ENCODE measurements at places on chromosomes 11 and 22.

DNA sequence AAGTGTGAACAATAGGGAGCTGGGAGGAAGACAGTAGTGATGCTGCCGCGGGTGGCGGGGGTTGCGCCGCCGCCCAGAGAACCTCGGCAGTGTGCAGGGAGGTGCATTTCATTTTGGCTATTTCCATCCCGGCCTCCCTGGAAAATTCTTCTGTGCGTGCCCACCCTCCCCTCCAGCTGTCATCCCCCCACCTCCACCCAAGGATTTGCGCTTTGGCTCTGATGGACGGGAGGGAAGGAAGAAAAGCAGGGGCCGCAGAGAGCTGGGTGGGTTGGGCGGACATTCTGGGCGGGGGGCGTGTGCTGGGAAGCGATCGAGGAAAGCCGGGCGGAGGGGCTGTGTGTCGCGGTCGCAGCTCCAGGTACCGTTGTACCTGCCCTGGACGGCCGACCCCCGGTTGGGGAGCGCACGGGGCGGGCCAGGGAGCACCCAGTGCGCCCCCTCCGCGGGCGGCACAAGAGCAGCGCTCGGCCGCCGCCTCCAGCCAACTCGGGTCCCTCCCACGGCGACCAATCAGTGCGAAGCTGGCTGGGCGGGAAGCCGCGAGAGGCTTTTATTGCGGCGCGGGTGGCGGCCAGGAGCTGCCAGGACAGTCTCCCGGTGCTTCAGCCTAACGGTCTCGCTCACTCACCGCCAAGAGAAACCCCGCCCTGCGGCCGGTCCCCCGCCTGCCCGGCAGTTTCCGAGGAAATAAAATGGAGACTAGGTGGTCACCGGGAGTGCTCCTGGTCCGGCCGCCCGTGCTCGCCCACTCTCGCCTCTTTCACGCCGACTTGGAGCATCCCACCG, 1.6 kb downstream of the NCAM1 start:
- no peak for DNase-seq

GRCh38 chr11:20015529-20016427, 144.5 kb downstream of the DBX1 start:
- no peak for DNase-seq

DNA sequence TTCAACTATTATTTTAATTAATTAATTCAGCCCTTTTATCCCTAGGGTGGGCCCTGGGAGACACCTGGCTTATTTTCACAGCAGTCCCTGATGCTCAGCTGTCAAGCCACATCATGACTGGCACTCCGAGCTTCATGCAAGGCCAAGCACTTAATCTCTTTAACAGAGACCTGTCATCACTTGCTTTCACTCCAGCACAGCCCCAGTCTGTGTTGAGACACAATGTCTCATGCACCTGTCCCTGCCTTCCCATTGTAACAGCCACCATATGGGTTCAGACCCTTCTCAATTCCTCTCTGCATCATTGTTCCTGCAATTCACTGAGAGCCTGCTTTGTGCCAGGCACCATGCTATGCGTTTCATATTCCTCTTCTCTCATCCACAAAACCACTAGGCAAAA, 222.2 kb upstream of the TENM4 start:
- DNase-seq: no peak

- DNase-seq: no peak
Observed at GRCh38 chr11:84383576-84383975, 1097.4 kb upstream of the CCDC90B start.

- no peak for DNase-seq
Observed at GRCh38 chr11:119742263-119742861, 13.4 kb upstream of the NECTIN1 start.

DNA sequence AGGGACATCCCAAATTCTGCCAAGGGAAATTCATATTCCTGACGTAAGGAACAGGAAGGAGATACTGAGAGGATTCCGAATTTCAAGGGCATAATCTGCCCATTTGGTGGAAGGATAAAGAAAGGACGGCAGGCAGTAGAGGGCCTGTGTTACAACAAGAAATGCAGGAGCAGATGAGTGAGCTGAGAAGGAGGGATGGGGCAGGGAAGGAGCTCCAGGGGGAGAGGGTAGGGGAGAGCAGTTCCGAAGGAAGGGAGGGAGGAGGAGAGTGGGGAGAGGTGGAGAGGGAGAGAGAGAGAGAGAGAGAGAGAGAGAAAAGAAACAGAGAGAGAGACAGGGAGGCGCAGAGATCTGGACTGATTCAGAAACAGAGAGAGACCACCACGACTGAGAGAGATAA, 843 bp downstream of the OPCML start:
- no peak for DNase-seq

- peak; percentile 34 for DNase-seq
Observed at GRCh38 chr11:125941619-125942611, 3.9 kb upstream of the VSIG10L2 start.

DNA sequence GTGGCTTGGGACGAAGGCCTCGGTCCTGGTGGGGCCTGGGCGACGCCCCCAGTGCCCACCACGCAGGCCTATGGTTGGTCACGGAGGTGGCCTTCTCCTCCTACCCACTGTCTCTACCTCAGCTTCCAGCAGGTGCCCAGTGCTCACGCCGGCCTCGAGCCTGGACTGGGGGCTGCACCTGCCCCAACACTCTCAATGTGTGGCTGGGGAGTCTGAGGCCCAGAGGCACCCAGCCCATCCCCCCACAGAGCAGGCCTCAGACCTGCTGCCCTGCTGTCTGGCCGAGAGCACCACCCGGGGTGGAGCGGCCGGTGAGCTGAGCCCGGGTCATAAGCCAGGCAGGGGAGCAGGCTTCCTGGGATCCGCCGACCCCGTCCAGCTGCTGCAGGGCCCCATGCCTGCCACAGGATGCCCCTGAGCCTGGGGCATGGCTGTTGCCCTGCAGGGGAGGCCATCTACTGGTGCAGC, 28.6 kb upstream of the MUC5AC start:
- DNase-seq: no peak

DNA sequence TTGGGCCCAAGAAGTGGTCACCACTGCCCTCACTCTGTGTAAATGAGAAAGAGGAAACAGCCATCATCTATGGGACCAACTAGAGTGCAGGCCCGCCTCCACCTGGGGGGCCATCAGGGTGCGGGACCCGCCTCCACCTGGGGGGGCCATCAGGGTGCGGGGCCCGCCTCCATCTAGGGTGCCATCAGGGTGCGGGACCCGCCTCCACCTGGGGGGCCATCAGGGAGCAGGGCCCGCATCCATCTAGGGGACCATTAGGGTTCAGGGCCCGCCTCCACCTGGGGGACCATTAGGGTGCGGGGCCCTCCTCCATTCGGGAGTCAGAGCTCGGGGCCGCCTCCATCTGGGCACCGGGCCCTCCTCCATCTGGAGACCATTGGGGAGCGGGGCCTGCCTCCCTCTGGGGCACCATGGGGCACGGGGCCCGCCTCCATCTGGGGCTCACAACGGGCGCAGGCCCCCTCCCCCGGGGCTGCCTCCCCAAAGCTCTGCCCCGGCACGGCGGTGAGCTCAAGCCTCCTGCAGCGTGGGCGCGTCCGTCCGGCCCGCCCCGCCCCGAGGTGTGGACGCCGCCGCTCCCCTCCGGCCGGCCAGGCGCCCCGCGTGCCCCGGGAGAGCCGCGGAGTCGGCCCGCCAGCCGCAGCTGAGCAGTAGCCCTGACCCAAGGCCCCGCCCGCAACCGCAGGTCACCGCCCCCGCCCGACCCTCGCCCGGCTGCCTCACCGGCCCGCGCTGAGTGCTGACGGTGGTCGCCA, 512 bp downstream of the TOLLIP start:
- no peak for DNase-seq

- DNase-seq: no peak
Observed at GRCh38 chr11:126594921-126595367, 239.5 kb downstream of the ST3GAL4 start.

- no peak for DNase-seq
Observed at GRCh38 chr11:28618416-28618815, 510.2 kb downstream of the METTL15 start.

DNA sequence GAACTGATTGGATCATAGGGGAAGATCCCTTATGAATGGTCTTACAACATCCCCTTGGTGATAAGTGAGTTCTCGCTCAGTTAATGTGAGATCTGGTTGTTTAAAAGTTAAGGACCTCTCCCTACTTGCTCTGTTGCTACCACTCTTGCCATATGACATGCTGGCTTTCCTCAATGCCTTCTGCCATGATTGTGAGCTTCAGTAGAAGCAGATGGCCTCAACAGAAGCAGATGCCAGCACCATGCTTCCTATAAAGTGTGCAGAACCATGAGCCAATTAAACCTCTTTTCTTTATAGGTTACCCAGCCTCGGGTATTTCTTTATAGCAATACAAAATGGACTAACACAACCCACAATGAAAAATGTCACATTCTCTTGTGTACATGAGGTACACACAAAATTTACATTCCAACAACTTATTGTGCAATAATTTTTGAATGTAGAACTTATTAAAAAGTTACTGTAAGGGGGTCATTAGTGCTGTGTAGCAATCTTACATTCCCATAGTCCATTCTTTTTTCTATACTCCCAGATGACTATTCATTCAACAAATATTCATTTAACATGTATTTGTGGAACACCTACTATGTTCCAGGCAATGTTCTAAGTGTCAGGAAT, 10.3 kb downstream of the CYP2R1 start:
- DNase-seq: no peak

DNA sequence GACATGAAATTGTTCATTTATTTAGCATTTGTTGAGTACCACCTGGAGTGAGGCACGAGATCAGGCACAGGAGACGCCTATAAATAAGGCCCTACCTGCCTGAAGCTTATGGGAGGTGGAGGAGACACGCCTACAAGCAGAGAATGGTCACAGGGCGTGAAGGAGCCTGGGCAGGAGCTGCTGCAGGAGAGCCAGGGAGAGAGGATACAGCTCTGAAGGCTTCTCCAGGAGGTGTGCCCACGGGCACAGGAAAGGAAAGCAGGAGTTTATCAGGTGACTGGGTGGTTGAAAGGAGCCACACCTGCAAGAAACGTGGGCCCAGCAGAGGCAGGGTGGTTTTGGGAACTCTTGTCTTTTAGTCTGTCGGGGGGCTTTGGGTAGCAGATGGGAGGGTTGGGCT, 70.3 kb downstream of the BMAL1 start:
- DNase-seq: no peak

GRCh38 chr11:75140269-75141138, 10.4 kb upstream of the SLCO2B1 start:
- DNase-seq: peak; percentile 48

GRCh38 chr11:72239849-72240460, 4.0 kb downstream of the PHOX2A start:
- DNase-seq: no peak

GRCh38 chr22:43993072-43993760, 30.9 kb upstream of the PARVB start:
- DNase-seq: peak; percentile 38

GRCh38 chr11:64180891-64181290, 5.1 kb upstream of the STIP1 start:
- no peak for DNase-seq

GRCh38 chr11:128172046-128172878, 415.1 kb downstream of the ETS1 start:
- DNase-seq: peak; percentile 67

Data from stimulated activated CD4-positive, alpha-beta T cell treated with anti-CD3 and anti-CD28 coated beads, Interleukin-1b, Interleukin-23, amount 100 ng/mL, for 1 hour (primary cell).